ENCODE measurements at places on chromosomes 1 and 21.

DNA sequence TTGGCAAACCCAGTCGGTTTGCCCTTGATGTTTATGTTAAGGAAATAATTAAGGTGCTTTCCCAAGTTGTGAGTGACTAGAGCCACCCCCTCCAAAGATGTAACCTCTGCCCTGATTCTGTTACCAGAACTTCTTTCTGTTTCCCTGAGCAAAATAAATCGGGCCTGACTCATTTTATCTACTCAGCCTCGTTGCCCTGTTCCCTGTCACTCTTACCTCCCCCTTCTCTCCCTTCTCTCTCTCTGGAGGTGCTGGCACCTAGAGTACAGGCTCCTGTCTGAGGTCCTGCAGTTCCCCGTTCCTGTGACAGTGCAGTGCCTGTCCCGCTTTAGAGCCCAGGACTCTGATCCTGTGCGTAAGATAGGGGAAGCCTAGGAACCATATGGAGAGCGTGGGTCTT lies 35.4 kb downstream of the CXADR start:
- no peaks in the 10 kb centered on the region for H3K36me3 ChIP-seq
- no peak overlapping the region for H3K4me3 ChIP-seq
- no peaks in the 10 kb centered on the region for H3K27me3 ChIP-seq
- DNase-seq, result no peak
- no peaks in the 10 kb centered on the region for H3K4me1 ChIP-seq

GRCh38 chr1:21289700-21290545 lies at the start of gene ECE1:
Gene ECE1, minus strand, starts transcription at chr1:21290463. Its CDS starts 49 bp downstream, at chr1:21290414.
- peak within 1 kb of the TSS; percentile 80 for H3K4me3 ChIP-seq
- H3K27me3 ChIP-seq, result no peaks in the 10 kb centered on the region
- H3K36me3 ChIP-seq, result peaks cover 7% of the 10 kb centered on the region
- H3K4me1 ChIP-seq, result peaks cover 35% of the 10 kb centered on the region
- peak; percentile 77 for DNase-seq

- no peaks in the 10 kb centered on the region for H3K36me3 ChIP-seq
- no peak overlapping the region for H3K27ac ChIP-seq
- no peaks in the 10 kb centered on the region for H3K4me1 ChIP-seq
- H3K27me3 ChIP-seq, result no peaks in the 10 kb centered on the region
- no peak for DNase-seq
- no peak overlapping the region for H3K4me3 ChIP-seq
Observed at GRCh38 chr1:7432900-7433380, 338.2 kb upstream of the VAMP3 start.

DNA sequence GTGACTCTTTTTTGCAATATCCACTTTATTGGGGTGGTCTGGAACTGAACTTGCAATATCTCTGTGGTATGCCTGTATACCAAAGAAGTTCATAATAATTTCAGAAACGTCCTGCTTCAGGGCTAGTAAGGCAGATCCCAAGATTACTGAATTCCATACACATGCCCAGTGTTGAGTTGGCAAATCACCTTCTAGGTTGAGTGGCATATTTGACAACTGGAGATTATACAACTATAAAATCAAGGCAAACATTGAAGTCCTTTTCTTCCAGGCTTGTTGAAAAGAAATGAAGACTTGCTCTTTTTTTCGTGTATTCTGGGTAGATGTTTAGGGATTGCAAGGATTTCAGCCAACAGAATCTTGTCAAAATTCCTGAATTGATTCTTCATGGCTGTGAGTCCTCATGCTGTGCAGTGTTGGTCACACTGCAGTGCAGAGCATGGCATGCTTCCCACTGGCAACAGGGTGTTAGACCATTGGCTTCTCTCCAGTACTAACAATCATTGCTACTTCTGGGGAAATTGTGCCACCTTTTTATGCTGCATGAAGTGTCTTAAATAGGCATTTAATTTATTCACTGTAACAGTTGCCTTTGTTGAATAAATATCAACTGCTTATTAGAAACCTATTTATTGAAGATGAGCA lies 367.1 kb upstream of the ADGRL4 start:
- DNase-seq, result no peak
- H3K4me3 ChIP-seq, result no peak overlapping the region
- H3K27ac ChIP-seq, result no peak overlapping the region
- H3K27me3 ChIP-seq, result no peaks in the 10 kb centered on the region
- no peaks in the 10 kb centered on the region for H3K4me1 ChIP-seq

- H3K4me1 ChIP-seq, result no peaks in the 10 kb centered on the region
- peaks cover 82% of the 10 kb centered on the region for H3K36me3 ChIP-seq
- no peak overlapping the region for H3K4me3 ChIP-seq
- peak overlapping the region; percentile 14 for H3K27ac ChIP-seq
- H3K27me3 ChIP-seq, result no peaks in the 10 kb centered on the region
Observed at GRCh38 chr1:10651793-10652192, 144.7 kb downstream of the CASZ1 start.

GRCh38 chr1:228490120-228491078 lies 3.2 kb downstream of the RNF187 start:
- H3K27ac ChIP-seq, result no peak overlapping the region
- peaks cover 30% of the 10 kb centered on the region for H3K36me3 ChIP-seq
- H3K4me1 ChIP-seq, result peaks cover 15% of the 10 kb centered on the region
- no peak for DNase-seq
- no peak overlapping the region for H3K4me3 ChIP-seq

GRCh38 chr1:231871878-231872277 lies 245.3 kb downstream of the DISC1 start:
- H3K4me3 ChIP-seq, result no peak overlapping the region
- no peaks in the 10 kb centered on the region for H3K4me1 ChIP-seq
- H3K36me3 ChIP-seq, result no peaks in the 10 kb centered on the region
- DNase-seq, result no peak
- H3K27me3 ChIP-seq, result no peaks in the 10 kb centered on the region

DNA sequence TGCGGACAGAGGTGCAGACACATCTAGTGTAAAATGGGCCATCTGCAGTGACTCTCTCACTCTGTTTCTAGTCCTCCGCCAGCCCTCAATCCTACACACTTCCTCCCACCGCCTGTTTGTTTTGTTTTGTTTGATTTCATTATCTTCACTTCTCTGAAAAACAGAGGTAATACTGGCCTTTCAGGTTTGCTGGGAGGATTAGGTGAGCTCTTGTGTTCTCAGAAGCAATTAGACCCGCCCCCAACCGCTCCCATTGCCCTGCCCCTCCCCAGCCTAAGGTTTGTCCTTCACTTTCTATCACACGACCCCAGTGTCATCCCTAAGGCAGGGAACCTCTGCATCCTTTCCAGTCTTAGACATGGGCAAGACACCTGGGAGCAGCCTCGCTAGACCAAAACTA lies 43.2 kb upstream of the TACSTD2 start:
- no peaks in the 10 kb centered on the region for H3K27me3 ChIP-seq
- peaks cover 14% of the 10 kb centered on the region for H3K4me1 ChIP-seq
- no peak for DNase-seq
- H3K4me3 ChIP-seq, result no peak overlapping the region
- H3K27ac ChIP-seq, result no peak overlapping the region
- no peaks in the 10 kb centered on the region for H3K36me3 ChIP-seq

DNA sequence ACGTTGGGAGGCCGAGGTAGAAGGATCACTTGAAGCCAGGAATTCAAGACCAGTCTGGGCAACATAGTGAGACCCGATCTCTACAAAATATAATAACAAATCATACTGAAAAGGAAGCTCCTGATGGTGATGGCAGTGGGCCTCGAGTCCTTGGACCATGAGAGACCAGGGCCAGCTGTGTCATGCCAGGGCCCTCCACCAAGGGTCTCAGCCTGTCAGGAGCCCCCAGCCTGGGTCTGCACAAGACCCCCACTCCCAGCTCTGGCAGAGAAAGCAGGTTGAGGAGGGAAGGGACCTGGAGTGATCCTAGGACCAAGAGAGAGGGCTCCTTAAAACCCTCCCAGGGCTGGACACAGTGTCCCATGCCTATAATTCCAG lies 6.7 kb upstream of the CTRC start:
- no peak overlapping the region for H3K4me3 ChIP-seq
- peaks cover 16% of the 10 kb centered on the region for H3K36me3 ChIP-seq
- no peak overlapping the region for H3K27ac ChIP-seq
- no peak for DNase-seq
- no peaks in the 10 kb centered on the region for H3K4me1 ChIP-seq
- no peaks in the 10 kb centered on the region for H3K27me3 ChIP-seq

GRCh38 chr1:229874136-229874535 lies 192.9 kb upstream of the GALNT2 start:
- no peak for DNase-seq
- H3K4me3 ChIP-seq, result no peak overlapping the region
- H3K27ac ChIP-seq, result no peak overlapping the region
- H3K4me1 ChIP-seq, result no peaks in the 10 kb centered on the region

- DNase-seq, result no peak
- H3K27ac ChIP-seq, result no peak overlapping the region
- H3K36me3 ChIP-seq, result no peaks in the 10 kb centered on the region
- no peak overlapping the region for H3K4me3 ChIP-seq
Observed at GRCh38 chr21:23356905-23357304, 2250.4 kb downstream of the MRPL39 start.

DNA sequence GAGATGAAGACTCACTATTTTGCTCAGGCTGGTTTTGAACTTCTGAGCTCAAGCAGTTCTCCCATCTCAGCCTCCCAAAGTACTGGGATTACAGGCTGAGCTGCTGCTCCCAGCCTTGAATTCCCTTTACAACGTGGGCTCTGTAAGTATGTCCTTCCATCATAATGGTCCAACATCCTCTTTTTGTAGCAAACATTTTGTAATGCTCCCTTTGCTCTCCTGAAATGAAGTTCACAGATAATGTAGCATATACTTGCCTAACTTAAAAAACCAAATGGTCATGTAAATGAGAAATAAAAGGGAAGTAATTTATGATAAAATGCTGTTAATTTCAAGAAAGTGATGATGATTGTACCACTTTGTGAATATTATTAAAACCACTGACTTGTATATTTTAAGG lies 30.5 kb upstream of the THEM4 start:
- no peak overlapping the region for H3K27ac ChIP-seq
- no peak overlapping the region for H3K4me3 ChIP-seq
- no peaks in the 10 kb centered on the region for H3K4me1 ChIP-seq
- no peaks in the 10 kb centered on the region for H3K27me3 ChIP-seq

GRCh38 chr1:196738730-196739129 lies 35.9 kb upstream of the CFHR3 start:
- peaks cover 4% of the 10 kb centered on the region for H3K36me3 ChIP-seq

- no peak overlapping the region for H3K27ac ChIP-seq
- no peaks in the 10 kb centered on the region for H3K36me3 ChIP-seq
- no peak overlapping the region for H3K4me3 ChIP-seq
- H3K4me1 ChIP-seq, result no peaks in the 10 kb centered on the region
- DNase-seq, result no peak
Observed at GRCh38 chr1:185487026-185487425, 170.0 kb upstream of the IVNS1ABP start.

DNA sequence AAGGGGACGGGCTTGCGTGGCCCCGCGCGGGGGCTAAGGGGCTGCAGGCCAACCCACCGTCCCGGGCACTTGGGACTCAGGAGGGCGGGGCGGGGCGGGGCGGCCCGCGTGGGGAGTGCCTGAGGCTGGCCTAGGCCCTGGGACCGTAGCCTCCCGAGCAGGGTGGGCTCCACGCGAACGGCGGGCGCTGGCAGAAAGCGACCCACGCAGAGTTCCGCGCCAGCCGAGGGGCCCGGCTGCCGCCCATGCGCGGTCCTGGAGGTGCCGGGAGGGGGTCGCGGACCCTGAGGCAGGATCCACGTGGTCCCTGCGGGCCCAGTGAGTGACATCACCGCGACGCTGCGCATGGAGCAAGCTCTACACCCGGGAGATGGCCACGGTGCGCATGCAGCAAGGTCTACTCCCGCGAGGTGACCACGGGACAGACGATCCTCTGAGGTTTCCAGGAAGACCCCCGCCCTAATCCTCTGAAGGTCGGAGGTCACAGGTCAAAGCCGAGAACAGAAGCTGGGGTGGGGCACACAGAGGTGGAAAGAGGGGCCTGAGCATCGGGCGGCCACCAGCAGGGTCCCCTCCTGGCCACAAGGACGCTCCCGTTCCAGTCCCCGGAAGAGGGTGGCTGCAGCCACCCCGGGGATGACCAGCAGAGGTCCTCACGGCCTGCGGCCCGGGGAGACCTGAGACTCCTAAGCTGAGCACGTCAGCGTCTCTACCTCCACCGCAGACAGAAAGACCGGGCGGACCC lies 13.5 kb upstream of the SLC19A1 start:
- H3K36me3 ChIP-seq, result no peaks in the 10 kb centered on the region
- peak overlapping the region; percentile 82 for H3K27ac ChIP-seq
- H3K4me1 ChIP-seq, result no peaks in the 10 kb centered on the region
- H3K27me3 ChIP-seq, result no peaks in the 10 kb centered on the region
- peak; percentile 93 for DNase-seq
- peak overlapping the region; percentile 65 for H3K4me3 ChIP-seq

GRCh38 chr1:65832296-65832695 lies 39.6 kb downstream of the PDE4B start:
- H3K4me3 ChIP-seq, result no peak overlapping the region
- no peak for DNase-seq
- H3K27ac ChIP-seq, result no peak overlapping the region
- no peaks in the 10 kb centered on the region for H3K4me1 ChIP-seq
- no peaks in the 10 kb centered on the region for H3K27me3 ChIP-seq

DNA sequence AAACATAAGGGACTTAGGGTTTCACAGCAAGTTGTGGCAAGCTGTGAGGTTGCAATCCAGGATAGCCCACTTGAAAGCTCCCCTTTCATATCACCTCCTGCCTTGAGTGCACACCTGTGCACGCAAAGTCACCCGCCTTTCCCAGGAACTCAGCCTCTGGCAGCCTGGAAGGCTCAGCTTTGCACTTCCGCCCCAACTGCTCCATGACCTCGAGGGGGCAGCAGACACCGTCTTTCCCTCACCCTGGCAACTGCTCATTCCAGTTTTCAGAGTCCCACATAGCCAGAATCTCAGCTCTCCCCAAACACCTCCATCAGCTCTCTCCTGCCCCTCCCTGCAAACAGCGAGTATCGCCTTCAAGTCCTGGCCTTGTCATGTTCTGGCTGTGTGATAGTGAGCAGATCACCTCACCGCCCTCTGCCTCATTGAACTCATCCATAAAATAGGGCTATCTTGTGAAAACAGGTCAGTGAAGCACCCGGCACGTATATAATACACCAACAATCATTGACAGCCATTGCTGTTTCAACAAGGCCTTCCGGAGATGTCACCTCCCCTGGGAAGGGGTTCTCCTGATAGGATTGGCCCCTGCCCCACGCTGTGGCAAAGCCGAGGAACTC lies 32.2 kb upstream of the EPB41 start:
- DNase-seq, result peak; percentile 90
- no peak overlapping the region for H3K4me3 ChIP-seq
- peaks cover 3% of the 10 kb centered on the region for H3K4me1 ChIP-seq
- H3K36me3 ChIP-seq, result no peaks in the 10 kb centered on the region
- no peak overlapping the region for H3K27ac ChIP-seq
- no peaks in the 10 kb centered on the region for H3K27me3 ChIP-seq

- peaks cover 17% of the 10 kb centered on the region for H3K4me1 ChIP-seq
- H3K36me3 ChIP-seq, result no peaks in the 10 kb centered on the region
- H3K27ac ChIP-seq, result peak overlapping the region; percentile 98
- DNase-seq, result no peak
- no peaks in the 10 kb centered on the region for H3K27me3 ChIP-seq
- H3K4me3 ChIP-seq, result peak overlapping the region; percentile 99
Observed at GRCh38 chr1:22452481-22452957, 868 bp downstream of the ZBTB40 start.
